ENCODE measurements at places on chromosomes 7 and 10. TPM values are rescaled to one million over a fixed set of nuclear protein-coding genes. Genes with fewer than 3 reads are reported as not detected.

The PITX3 gene
- 0.32 TPM for total RNA-seq

The SYT15 gene
- total RNA-seq, result 2.5 TPM

GRCh38 chr7:45236666-45237065 lies 79.1 kb downstream of the RAMP3 start:
- no peak for DNase-seq

- no peak for DNase-seq
Observed at GRCh38 chr10:47409171-47409865, 25.2 kb upstream of the ZNF488 start.

DNA sequence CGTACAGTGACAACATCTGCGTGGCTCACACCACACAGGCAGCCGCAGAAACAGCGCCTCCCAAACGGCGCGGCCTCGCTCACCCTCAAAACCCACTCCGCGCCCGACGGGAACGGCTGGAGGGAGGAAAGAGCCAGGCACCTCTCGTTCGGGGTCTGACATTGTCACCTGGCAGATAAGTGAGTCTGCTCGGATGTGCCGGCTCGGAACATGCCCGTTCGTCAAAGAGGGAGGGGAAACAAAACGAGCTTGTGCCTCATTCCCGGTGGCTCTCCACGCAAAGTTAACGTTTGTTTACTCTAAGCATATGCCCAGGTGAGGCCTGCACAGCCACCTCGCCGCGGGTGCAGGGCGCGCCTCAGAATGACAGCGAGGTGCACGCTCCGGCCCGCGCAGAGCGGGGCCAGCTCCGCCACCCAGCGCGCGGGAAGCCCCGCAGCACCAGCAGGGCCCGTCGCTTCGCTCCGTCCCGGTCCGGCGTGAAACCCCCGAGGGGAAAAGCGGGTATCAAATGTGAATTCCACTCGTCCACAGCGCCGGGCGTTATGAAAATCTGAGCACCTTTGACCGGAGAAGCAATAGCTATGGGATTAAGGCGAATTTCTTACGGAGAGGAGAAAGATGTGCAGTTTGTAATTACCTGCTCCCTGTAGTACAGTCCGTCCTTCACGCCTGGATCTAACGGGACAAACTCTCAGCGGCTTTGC lies 13.1 kb downstream of the CNPY1 start:
- DNase-seq, result no peak

- no peak for DNase-seq
Observed at GRCh38 chr10:19983880-19984565, 167.8 kb downstream of the PLXDC2 start.

- no peak for DNase-seq
Observed at GRCh38 chr7:1065585-1066241, 21.4 kb downstream of the GPR146 start.

The NKX1-2 gene
- total RNA-seq, result not detected

- DNase-seq, result no peak
Observed at GRCh38 chr10:43878386-43878785, 229.7 kb upstream of the ZNF32 start.

DNA sequence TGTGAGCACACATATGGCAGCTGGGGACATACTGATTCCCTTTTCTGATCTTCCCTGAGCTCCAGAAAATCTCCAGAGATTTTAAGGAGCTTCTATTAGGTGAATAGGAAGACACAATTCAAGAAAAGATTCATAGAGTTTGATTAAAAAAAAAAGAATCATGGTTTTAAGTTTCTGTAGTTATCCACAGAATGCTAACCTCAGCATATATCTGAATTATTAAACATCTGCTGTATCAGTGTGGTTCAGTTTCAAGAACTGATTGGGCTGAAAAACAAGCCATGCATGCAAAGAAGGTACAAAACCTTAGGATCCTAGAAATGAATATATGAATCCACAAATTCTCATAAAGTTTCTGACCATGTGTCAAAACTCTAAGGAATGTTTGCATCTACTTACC lies 94.1 kb upstream of the ZNF438 start:
- no peak for DNase-seq

DNA sequence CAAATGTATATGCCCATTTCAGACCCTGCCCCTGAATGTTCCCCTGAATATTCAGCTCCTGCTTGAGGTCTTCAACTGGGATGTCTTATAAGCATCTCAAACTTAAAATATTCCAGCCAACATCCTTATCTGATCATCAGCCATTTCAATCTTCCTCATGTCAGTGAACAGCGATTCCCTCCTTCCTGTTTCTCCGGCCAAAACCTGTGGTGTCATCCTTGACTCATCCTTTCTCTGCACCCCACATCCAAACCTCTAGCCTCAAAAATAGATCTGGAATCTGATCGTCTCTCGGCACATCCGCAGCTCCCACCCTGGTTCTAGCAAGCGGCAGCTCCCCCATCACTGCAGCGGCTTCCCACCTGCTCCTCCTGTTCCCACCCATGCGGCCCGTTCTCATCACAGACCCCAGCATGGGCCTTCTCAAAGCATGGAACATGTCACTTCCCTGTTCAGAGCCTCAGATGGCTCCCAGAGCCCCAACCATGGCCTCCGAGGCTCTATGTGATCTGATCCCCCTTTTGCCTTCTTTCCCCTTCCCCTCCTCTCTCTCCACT lies 165.7 kb downstream of the HECW1 start:
- no peak for DNase-seq

- no peak for DNase-seq
Observed at GRCh38 chr7:5824297-5824610, 42.8 kb upstream of the RNF216 start.

The PTPRZ1 gene
- 13.9 TPM for total RNA-seq

The GIMAP2 gene
- total RNA-seq, result 18.8 TPM

The DKK1 gene
- 4.6 TPM for total RNA-seq

GRCh38 chr7:106370542-106370941 lies 85.8 kb upstream of the NAMPT start:
- no peak for DNase-seq

The HOXA6 gene
- total RNA-seq, result 8.4 TPM

The FLNC gene
- 136 TPM for total RNA-seq

The DNA2 gene
- total RNA-seq, result 16.8 TPM

The UPK3BL2 gene
- total RNA-seq, result 15.4 TPM

The NEUROD6 gene
- total RNA-seq, result not detected

GRCh38 chr10:29773675-29774091 lies 138.9 kb upstream of the SVIL start:
- no peak for DNase-seq

The CFTR gene
- total RNA-seq, result 2.0 TPM

The MRLN gene
- 5.7 TPM for total RNA-seq

- no peak for DNase-seq
Observed at GRCh38 chr10:2173327-2173726, 436.0 kb upstream of the ADARB2 start.

DNA sequence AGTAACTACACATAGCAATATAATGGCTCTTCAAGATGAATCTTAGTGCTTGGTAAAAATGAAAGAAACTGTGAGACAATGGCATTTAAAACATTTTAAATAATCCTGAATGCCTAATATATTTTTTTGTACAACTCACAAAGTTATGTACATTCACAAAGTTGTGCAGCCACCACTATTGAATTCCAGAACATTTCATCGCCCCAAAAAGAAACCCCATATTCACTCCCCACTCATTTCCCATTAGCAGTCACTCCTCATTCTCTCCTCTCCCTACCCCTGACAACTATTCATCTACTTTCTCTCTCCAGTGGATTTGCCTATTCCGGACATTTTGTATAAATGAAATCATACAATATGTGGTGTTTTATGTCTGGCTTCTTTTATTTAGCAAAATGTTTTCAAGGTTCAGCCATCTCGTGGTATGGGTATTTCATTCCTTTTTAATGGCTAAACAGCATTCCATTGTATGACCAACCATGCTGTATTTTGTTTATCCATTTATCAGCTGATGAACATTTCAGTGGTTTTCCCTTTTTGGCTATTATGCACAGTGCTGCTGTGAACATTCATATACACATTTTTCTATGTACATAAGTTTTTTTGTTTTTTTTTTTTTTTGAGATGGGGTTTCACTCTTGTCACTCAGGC lies 34.7 kb downstream of the ENTPD7 start:
- DNase-seq, result no peak

The IDI2 gene
- not detected for total RNA-seq

The CHST3 gene
- total RNA-seq, result 15.9 TPM

GRCh38 chr7:14717816-14718215 lies 184.7 kb downstream of the DGKB start:
- DNase-seq, result no peak

DNA sequence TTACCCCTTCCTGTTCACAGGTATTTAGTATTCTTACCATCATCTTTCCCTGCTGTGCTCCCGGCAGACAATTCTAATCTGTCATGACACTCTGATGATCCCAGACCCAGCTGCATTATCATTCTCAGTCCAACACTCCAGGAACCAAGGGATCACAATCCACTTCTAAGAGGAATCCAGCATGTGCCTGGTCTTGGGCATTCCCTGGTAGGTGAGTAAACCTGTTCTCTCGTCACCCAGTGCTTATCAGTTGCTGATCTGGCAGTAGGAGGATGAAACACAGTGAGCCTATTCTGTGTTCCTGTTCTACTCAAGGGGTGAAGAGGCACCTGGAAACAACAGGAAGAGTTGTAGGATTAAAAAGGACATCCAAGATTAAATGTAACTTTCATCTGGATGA lies 1.3 kb upstream of the DMBT1 start:
- DNase-seq, result no peak

- DNase-seq, result no peak
Observed at GRCh38 chr10:59008452-59008851, 168.0 kb upstream of the PHYHIPL start.

DNA sequence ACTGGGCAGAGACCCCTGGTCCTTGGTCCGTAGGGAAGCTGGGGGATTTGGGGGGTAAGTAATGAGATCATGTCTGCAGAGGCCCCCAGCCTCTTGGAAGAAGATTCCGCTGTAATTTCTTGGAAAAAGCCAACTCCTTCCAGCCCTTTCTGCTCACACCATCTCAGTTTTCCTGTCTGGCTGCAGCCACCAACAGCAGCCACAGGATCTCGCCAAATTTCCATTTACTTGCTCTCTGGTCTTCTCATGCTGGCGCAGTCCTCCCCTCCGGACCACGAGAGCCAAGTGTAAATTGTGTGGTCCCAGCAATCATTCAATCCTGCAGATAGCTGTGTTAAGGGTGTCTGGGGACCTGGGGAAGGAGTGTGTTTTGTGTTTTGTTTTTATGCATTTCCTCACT lies 49.6 kb downstream of the ASB13 start:
- DNase-seq, result no peak

- no peak for DNase-seq
Observed at GRCh38 chr10:6995831-6996230, 415.0 kb downstream of the SFMBT2 start.

DNA sequence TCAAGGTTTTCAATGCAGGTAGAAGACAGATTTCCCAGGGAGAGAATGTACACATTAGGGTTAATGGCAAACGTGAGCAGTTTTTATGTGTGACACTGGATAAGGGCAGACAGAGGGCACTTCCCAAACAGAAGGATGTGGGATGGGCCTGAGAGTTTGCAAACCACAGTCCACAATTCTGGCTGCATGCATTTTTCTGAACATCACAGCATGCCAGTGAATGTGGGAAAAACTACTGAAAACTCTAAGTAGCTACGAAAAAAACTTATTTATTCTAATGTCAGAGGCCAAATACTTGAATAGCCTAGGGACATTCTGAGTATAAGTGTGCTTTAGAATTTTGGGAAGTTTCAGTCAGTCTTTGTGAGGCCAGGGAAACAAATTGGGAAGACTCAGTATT lies 145.9 kb downstream of the NRCAM start:
- DNase-seq, result no peak

GRCh38 chr7:46589286-46589685 lies 668.2 kb upstream of the IGFBP3 start:
- no peak for DNase-seq

DNA sequence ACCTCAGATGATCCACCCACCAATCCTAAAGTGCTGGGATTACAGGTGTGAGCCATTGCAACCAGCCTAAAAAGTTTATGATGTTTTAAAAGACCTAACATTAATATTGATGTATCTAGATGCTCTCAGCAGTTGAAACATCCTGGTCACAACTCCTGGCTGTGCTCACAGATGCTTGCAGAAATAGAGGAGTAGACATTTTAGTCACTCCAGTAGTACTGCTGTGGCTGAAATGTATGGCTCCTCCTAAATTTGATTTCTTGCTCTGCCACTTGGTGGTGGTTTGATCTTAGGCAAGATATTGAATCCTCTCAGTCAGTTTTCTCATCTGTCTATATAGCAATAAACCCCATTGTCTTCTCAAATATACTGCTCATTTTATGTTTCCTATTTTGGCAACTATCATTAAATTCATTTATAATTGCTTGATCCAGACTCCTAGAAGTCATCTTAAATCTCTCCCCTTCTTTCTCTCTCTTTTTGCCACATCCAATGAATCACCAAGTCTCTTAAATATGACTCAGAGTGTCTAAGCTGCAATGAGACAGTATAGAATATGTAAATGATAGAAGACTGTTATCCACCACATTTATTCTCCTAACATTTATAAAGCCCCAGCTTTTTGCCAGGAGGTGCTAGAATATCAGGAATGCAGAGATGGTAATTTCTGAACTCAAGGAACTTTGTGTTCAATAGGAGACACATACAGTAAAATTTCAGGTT lies 78.1 kb upstream of the NRBF2 start:
- no peak for DNase-seq

- DNase-seq, result no peak
Observed at GRCh38 chr7:17368856-17369524, 70.5 kb downstream of the AHR start.

The MYL10 gene
- total RNA-seq, result 0.63 TPM

The CDC14C gene
- not detected for total RNA-seq

The AKR1C3 gene
- 13.4 TPM for total RNA-seq

DNA sequence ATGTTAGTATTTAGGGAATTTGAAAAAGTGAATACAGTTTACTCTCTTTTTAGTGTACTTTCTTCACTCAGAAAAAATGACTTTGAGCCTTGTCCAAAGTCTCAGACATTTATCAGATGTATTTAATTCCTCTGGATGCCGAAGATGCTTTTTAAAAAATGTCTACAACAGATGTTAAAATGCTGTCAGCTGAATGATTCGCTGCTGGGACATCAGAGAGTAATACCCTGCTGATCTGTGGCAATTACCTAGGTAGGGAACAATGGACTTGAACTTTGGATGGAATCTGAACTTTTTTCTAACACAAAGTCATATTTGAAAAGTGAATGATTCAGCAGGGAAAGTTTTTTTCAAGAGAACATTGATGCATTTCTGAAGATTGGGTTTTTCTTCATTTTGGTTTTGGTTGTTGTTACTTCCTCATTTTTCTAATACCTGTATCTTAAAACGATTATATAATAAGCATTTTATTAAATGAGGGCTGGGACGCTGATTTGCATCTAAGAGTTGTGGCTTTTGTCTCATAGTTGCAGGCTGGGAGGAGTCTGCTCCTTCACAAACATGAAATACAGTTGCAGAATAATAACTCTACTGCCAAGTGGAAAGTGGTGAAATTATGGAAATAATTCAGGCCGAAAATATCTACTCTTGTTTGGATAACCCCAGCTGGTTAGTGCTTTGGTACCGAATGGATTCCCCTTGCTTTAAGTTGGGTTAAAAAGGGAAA lies 98.0 kb downstream of the SPAG6 start:
- DNase-seq, result no peak

GRCh38 chr7:148915211-148915610 lies 31.1 kb upstream of the EZH2 start:
- no peak for DNase-seq

The DNTT gene
- not detected for total RNA-seq

GRCh38 chr10:114706458-114707055 lies 48.5 kb upstream of the ABLIM1 start:
- DNase-seq, result no peak

GRCh38 chr7:81045491-81046030 lies 126.7 kb upstream of the SEMA3C start:
- no peak for DNase-seq

The PDLIM1 gene
- total RNA-seq, result 24.4 TPM

- DNase-seq, result no peak
Observed at GRCh38 chr7:45873355-45873754, 473 bp upstream of the CCDC201 start.

The RADIL gene
- total RNA-seq, result 4.9 TPM

The XPNPEP1 gene
- 89.1 TPM for total RNA-seq
